ENCODE measurements at places on chromosomes 1 and 21.

GRCh38 chr1:31757204-31757679 lies 6.9 kb downstream of the ADGRB2 start:
- no peak for DNase-seq

- no peak for DNase-seq
Observed at GRCh38 chr1:111565079-111565478, 54.5 kb upstream of the RAP1A start.

- no peak for DNase-seq
Observed at GRCh38 chr1:40810927-40811326, 27.3 kb downstream of the KCNQ4 start.

DNA sequence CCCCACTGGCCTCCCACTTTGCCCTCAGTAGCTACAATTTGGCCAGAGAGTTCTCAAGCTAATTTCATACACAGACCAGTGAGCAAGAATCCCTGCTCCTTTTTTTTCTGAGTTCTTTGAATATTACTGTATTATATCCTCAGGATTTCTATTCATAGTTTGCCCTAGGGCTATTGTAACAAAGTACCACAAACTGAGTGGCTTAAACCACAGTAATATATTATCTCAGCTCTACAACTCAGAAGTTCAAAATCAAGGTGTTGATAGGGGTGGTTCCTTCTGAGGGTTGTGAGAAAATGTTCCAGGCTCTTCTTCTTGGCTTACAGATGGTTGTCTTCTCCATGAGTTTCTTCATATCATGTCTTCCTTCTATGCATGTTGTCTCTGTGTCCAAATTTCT lies 289.4 kb upstream of the ESRRG start:
- no peak for DNase-seq

GRCh38 chr1:52552236-52552504 lies 722 bp downstream of the TUT4 start:
- peak; percentile 75 for DNase-seq

- DNase-seq = no peak
Observed at GRCh38 chr1:237528545-237528944, 362.2 kb downstream of the ZP4 start.

All from T-helper 1 cell (primary cell).